Left ventricle myocardium superior (tissue), 1 donor: ENCODE measurements at places on chromosomes 6 and 20. TPM values are rescaled to one million over a fixed set of nuclear protein-coding genes. Genes with fewer than 3 reads are reported as not detected.

GRCh38 chr20:5215672-5216304, 89.0 kb downstream of the CDS2 start:
- no peak for DNase-seq

DNA sequence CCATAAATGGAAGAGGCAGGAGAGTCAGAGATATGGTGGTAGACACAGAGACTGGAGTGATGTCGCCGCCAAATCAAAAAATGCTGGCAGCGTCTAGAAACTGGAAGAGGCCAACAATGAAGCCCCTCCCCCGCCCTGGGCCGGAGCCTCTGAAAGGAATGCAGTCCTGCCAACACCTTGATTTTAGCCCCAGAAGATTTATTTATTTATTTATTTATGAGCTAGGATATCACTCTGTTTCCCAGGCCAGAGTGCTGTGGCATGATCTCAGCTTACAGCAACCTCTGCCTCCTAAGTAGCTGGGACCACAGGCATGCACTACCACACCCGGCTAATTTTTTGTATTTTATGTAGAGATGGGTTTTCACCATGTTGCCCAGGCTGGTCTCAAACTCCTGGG, 82.6 kb upstream of the CCDC167 start:
- DNase-seq: no peak

DNA sequence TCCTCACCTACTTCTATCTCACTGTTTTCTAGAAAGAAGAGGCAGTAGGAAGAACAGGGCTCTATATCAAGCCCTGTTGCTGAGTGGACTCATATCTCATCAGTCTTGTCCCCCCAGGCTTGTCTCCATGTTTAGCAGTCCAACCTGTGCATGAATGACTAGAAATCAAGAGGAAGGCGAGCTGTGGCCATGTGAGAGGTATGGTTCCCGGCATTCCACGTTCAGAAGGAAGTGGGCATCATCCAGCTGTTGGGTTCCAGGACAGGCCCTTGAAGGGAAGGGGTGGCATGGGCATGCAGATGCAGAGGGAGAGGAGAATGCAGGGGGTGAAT, 176.6 kb downstream of the MRPL14 start:
- DNase-seq: no peak

- no peak for DNase-seq
Measured at GRCh38 chr6:11275598-11275997, 43.1 kb upstream of the NEDD9 start.

- DNase-seq: no peak
Measured at GRCh38 chr20:56765172-56766073, 136.3 kb downstream of the TFAP2C start.

DNA sequence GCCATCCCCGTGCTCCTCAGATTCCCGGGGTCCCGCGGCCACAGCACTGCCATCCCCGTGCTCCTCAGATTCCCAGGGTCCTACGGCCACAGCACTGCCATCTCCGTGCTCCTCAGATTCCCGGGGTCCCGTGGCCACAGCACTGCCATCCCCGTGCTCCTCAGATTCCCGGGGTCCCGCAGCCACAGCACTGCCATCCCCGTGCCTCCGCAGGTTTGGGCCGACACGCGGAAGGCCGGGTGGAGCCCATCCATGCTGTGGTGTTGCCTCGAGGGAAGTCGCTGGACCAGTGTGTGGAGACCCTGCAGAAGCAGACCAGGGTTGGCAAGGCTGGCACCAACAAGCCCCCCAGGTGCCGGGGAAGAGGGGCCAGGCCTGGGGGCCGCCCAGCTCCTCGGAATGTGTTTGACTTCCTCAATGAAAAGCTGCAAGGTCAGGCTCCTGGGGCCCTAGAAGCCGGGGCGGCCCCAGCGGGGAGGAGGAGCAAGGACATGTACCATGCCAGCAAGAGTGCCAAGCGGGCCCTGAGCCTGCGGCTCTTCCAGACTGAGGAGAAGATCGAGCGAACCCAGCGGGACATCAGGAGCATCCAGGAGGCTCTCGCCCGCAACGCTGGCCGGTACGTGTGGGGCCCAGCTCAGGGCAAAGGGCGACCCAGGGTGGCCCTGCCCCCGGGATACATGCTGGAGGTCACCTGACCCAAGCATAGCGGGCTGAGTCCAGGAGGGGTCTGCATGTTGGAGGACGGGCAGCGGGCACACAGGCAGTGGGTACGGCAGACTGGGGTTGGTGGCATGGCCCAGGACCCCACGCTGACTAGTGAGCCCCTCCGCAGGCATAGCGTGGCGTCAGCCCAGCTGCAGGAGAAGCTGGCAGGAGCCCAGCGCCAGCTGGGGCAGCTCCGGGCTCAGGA, 1.3 kb upstream of the LIME1 start:
- peak; percentile 34 for DNase-seq

GRCh38 chr20:44532981-44533331, 11.1 kb upstream of the SERINC3 start:
- no peak for DNase-seq

DNA sequence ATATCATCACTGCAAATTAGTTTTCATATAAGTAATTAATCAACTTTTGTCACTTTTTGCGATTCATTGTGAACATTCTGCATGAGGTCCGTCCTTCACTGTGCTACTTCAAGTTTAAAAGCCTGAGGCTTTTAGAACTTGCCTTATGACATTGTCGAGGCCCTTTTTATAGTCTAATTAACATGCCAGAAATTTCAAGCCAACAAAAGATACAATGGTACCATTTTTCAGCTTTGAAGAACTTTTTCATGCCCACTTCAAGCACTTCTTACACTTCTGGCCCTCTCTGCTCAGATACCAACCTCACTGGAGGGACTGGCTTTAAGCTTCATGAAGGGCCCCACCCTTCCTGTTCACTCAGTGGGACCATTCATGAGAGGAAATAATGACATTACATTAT, 323.1 kb downstream of the TPBG start:
- no peak for DNase-seq

GRCh38 chr6:69343851-69344250, 453.0 kb downstream of the LMBRD1 start:
- no peak for DNase-seq

PHACTR1 gene
- total RNA-seq: 124 TPM

DDX43 gene
- 0.52 TPM for total RNA-seq

PLEKHG1 gene
- total RNA-seq: 7.6 TPM

EEF1A2 gene
- total RNA-seq: 1,346 TPM

LAMP5 gene
- total RNA-seq: not detected

PRND gene
- total RNA-seq: not detected

MLN gene
- total RNA-seq: not detected
